ENCODE measurements at places on chromosomes 12 and 14.
A peak's percentile ranks its signal among the peaks of the same experiment; 100 is the strongest.

GRCh38 chr14:84399296-84399910, 1130.5 kb upstream of the FLRT2 start:
- no peak for DNase-seq

DNA sequence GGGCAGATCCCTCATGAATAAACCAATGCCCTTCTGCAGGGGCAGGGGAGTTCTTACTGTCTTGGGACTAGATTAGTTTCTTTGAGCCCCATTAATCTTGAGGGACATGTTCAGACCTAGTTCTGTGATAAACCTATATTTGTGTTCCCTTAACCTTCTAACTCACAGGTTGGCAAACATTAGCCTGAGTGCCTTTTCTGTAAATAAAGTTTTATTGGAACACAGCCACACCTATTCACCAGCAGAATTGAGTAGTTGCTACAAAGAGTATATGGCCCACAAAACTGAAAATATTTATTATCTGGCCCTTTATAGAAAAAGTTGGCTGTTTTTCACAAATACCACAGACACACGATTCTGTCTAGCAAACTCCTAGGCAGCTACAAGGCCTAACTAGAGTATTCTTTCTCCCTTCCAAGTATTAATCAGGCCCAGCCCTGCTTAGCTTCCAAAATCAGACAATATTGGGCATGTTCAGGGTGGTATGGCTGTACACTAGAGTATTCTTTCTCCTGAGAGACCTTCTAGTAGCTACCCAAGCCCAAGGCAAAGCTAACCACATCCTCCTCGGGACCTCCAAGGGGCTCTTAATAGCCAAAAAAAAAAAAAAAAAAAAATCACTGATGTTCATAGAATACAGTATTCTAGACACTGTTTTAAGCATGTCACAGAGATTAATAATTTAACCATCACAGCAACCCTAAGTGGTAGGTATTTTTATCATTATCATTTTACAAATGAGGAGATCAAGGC, 199.3 kb upstream of the PWP1 start:
- DNase-seq = no peak

DNA sequence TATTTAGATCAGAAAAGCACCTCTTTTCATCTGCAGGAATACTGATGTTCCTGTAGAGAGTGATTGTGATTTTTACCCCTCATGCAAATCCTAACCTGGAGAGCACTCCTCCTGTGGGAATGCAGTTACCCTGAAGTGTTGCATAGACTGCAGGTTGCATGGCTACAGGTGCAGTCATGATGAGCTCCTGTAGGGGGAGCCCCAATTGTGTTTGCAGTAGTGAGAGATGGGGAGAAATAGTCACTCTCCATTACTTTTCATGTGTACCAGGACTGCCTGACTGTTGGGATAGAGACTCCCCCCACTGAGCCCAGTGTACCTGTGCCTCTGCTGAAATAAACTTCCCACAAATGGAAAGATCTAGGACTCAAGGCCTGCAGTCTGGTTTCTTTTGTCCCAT, 1086.5 kb downstream of the SLC6A15 start:
- peak; percentile 44 for DNase-seq

DNA sequence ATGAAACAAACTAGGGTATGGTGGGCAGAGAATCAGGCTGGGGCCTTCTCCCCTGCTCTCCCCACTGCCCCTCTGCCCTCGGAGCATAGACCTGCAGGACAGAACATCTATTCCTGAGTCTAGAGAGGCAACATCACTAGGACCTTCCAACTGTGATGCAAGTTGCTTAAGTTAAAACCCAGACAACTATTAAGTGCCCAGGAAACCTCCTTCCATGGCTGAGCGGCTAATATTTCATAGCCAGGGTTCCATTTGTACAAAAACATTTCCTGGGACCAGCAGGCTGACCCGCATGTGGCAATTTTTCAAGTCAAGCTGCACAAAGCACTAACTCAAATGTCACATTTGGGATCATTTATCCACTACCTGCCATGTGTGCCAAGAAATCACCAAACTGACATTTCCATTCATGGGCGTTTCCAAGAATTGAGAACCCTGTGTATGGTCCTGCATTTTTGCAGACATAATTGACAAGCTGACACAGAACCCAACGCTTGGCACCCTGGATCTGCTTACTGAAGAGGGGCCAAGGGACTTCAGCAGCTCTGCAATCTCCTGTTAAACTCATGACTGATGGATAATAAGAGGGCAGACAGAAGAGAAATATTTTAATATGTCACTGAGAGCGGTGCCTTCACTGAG, 32.7 kb downstream of the NT5DC3 start:
- no peak for DNase-seq

- no peak for DNase-seq
Measured at GRCh38 chr12:104248444-104248843, 32.9 kb downstream of the TXNRD1 start.

GRCh38 chr14:36028218-36028617, 148.3 kb downstream of the PTCSC3 start:
- no peak for DNase-seq

- peak; percentile 90 for DNase-seq
Measured at GRCh38 chr14:22338917-22339715, 249.9 kb downstream of the DAD1 start.

- DNase-seq = no peak
Measured at GRCh38 chr14:86310611-86311010, 780.7 kb downstream of the FLRT2 start.

- DNase-seq = no peak
Measured at GRCh38 chr12:55024575-55024974, 4.8 kb downstream of the NEUROD4 start.
